ENCODE measurements at places on chromosomes 12 and 14. TPM values are rescaled to one million over a fixed set of nuclear protein-coding genes. Genes with fewer than 3 reads are reported as not detected.

P2RX7 gene
- 14.8 TPM for total RNA-seq

AMDHD1 gene
- total RNA-seq, result 3.7 TPM

TSPAN11 gene
- total RNA-seq, result 0.07 TPM

LRRK2 gene
- not detected for total RNA-seq

HOXC10 gene
- not detected for total RNA-seq

PZP gene
- total RNA-seq, result not detected

LRFN5 gene
- not detected for total RNA-seq

CACNB3 gene
- total RNA-seq, result 16.5 TPM

STYK1 gene
- total RNA-seq, result 1.6 TPM

- no peak overlapping the region for H3K4me3 ChIP-seq
- H3K4me1 ChIP-seq, result no peaks in the 10 kb centered on the region
- no peak overlapping the region for H3K27ac ChIP-seq
- no peaks in the 10 kb centered on the region for H3K36me3 ChIP-seq
- H3K27me3 ChIP-seq, result no peaks in the 10 kb centered on the region
Measured at GRCh38 chr12:3564411-3564810, 73.4 kb downstream of the PRMT8 start.

GRCh38 chr12:7695566-7696197 is at the start of gene GDF3:
GDF3 (minus strand) TSS chr12:7695775; CDS start chr12:7695728, 47 bp downstream.
- no peaks in the 10 kb centered on the region for H3K4me1 ChIP-seq
- no peak within 1 kb of the TSS for H3K27ac ChIP-seq
- H3K27me3 ChIP-seq, result peaks cover 17% of the 10 kb centered on the region
- H3K4me3 ChIP-seq, result peak within 1 kb of the TSS; percentile 30
- no peaks in the 10 kb centered on the region for H3K36me3 ChIP-seq

GRCh38 chr12:109346920-109347319 is 780 bp upstream of the MYO1H start:
- no peaks in the 10 kb centered on the region for H3K36me3 ChIP-seq
- peak; percentile 23 for DNase-seq
- H3K27ac ChIP-seq, result no peak overlapping the region
- H3K4me3 ChIP-seq, result no peak overlapping the region
- peaks cover 14% of the 10 kb centered on the region for H3K27me3 ChIP-seq

GRCh38 chr14:93331002-93331727 is 1.7 kb downstream of the BTBD7 start:
- H3K27ac ChIP-seq, result peak overlapping the region; percentile 70
- no peaks in the 10 kb centered on the region for H3K27me3 ChIP-seq
- peaks cover 41% of the 10 kb centered on the region for H3K4me1 ChIP-seq
- H3K36me3 ChIP-seq, result peaks cover 2% of the 10 kb centered on the region
- peak overlapping the region; percentile 91 for H3K4me3 ChIP-seq
- no peak for DNase-seq

DNA sequence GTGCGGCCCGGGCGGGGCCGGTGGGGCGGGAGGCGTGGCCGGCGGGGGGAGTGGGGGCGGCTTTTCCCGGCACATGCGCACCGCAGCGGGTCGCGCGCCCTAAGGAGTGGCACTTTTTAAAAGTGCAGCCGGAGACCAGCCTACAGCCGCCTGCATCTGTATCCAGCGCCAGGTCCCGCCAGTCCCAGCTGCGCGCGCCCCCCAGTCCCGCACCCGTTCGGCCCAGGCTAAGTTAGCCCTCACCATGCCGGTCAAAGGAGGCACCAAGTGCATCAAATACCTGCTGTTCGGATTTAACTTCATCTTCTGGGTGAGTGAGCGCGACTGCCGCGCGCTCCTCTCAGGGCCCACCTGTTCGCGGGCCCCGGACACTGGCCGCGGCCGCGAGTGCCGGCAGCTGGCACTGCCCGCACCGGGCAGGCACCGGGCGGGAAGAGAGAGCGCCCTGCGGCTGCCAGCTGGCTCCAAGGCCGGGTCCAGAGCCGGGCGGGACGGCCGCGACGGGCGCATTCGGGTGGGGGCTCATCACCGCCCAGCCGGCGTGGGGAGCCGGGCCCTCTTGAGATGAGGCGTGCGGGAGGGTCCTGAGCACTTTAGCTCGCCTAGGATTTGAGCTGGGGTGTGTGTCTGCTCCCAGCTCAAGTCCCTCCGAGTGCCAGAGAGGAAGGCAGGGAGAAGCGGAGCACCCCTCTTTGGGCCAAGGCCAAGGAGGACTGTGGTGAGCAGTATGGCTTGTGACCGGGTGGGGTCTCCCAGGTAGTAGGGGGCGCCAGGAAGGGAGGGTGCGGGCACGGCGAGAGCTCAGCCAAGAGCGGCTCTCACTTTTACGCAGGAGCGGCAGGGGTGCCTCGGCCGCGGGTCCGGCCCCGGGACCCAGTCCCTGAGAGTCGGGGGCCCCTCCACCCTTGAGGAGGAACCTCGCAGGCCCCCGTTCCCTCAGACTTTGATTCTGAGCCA is at the start of gene CD9:
TSS of gene CD9 (plus strand) at position 145 of the 957 bp plus-strand sequence. CDS start at position 245, 100 bp downstream.
- H3K27me3 ChIP-seq, result peaks cover 50% of the 10 kb centered on the region
- H3K36me3 ChIP-seq, result no peaks in the 10 kb centered on the region
- peak; percentile 46 for DNase-seq
- peaks cover 26% of the 10 kb centered on the region for H3K4me1 ChIP-seq
- H3K27ac ChIP-seq, result no peak within 1 kb of the TSS

- H3K4me3 ChIP-seq, result peak overlapping the region; percentile 59
- peak overlapping the region; percentile 51 for H3K27ac ChIP-seq
- DNase-seq, result no peak
- peaks cover 7% of the 10 kb centered on the region for H3K36me3 ChIP-seq
Measured at GRCh38 chr14:105023791-105024480, 3.1 kb upstream of the CDCA4 start.

- peaks cover 28% of the 10 kb centered on the region for H3K4me1 ChIP-seq
- DNase-seq, result no peak
- H3K27ac ChIP-seq, result peak overlapping the region; percentile 8
- H3K4me3 ChIP-seq, result peak overlapping the region; percentile 46
- H3K27me3 ChIP-seq, result no peaks in the 10 kb centered on the region
Measured at GRCh38 chr14:55813630-55814029, 233.6 kb downstream of the KTN1 start.

GRCh38 chr14:64410084-64410774 is 22.1 kb downstream of the MTHFD1 start:
- no peak overlapping the region for H3K4me3 ChIP-seq
- H3K27ac ChIP-seq, result peak overlapping the region; percentile 44
- H3K36me3 ChIP-seq, result peaks cover 30% of the 10 kb centered on the region
- H3K27me3 ChIP-seq, result no peaks in the 10 kb centered on the region
- peaks cover 28% of the 10 kb centered on the region for H3K4me1 ChIP-seq
- no peak for DNase-seq

- no peak overlapping the region for H3K4me3 ChIP-seq
- DNase-seq, result peak; percentile 51
- H3K36me3 ChIP-seq, result no peaks in the 10 kb centered on the region
- peaks cover 8% of the 10 kb centered on the region for H3K27me3 ChIP-seq
Measured at GRCh38 chr12:132282950-132283771, 46.2 kb downstream of the GALNT9 start.

DNA sequence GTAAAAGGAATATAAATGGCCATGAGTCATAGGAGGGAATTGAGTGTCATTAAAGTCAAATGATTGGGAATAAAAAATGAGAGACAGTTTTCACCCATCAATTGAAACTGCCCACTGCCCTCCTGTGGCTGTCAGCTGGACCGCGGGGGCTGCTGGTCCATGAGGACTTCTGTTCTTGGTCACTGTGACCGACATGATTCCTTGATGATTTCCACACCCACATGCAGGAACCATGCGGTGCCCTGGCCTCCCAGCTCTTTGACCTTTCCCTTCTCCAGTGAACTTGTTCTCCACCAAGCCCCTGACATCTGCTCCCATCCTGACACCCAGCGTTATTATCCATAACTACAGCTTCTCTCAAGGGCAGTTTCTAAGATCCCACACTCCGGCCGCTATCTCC is 48.4 kb downstream of the C12orf75 start:
- no peaks in the 10 kb centered on the region for H3K36me3 ChIP-seq
- no peak for DNase-seq
- no peaks in the 10 kb centered on the region for H3K4me1 ChIP-seq
- no peaks in the 10 kb centered on the region for H3K27me3 ChIP-seq

- peaks cover 13% of the 10 kb centered on the region for H3K27me3 ChIP-seq
- peak; percentile 20 for DNase-seq
- peaks cover 16% of the 10 kb centered on the region for H3K4me1 ChIP-seq
- no peak overlapping the region for H3K27ac ChIP-seq
Measured at GRCh38 chr12:27434673-27435565, 11.6 kb upstream of the SMCO2 start.

- H3K36me3 ChIP-seq, result peaks cover 1% of the 10 kb centered on the region
- H3K4me3 ChIP-seq, result no peak overlapping the region
- no peaks in the 10 kb centered on the region for H3K27me3 ChIP-seq
- DNase-seq, result no peak
- no peaks in the 10 kb centered on the region for H3K4me1 ChIP-seq
- H3K27ac ChIP-seq, result no peak overlapping the region
Measured at GRCh38 chr12:110176745-110177144, 52.6 kb downstream of the IFT81 start.

GRCh38 chr14:67636361-67636919 is 16.7 kb downstream of the ARG2 start:
- peaks cover 9% of the 10 kb centered on the region for H3K4me1 ChIP-seq
- H3K4me3 ChIP-seq, result no peak overlapping the region
- DNase-seq, result peak; percentile 6

- H3K4me1 ChIP-seq, result no peaks in the 10 kb centered on the region
- no peaks in the 10 kb centered on the region for H3K36me3 ChIP-seq
- H3K27ac ChIP-seq, result no peak overlapping the region
- no peak overlapping the region for H3K4me3 ChIP-seq
- no peak for DNase-seq
Measured at GRCh38 chr14:31968956-31969698, 108.0 kb upstream of the ARHGAP5 start.

DNA sequence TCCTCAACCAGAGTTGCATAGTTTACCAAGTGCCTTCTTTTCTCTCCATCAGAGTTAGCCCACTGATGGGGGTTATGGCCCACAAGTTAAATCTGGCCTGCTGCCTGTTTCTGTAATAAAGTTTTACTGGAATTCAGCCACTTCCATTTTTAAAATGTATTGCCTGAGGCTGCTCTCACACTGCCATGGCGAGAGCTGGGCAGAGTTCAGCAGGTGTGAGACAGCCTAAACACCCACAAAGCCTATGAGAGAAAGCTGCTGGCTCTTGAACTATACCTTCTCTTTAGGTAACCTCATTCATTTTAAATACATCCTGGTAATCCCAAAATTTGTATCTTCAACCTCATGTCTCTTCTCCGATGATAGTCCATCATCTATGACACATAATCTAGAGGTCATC is 86.1 kb downstream of the BCL2L14 start:
- H3K27ac ChIP-seq, result no peak overlapping the region
- H3K4me1 ChIP-seq, result no peaks in the 10 kb centered on the region
- no peaks in the 10 kb centered on the region for H3K36me3 ChIP-seq
- H3K4me3 ChIP-seq, result no peak overlapping the region
- no peaks in the 10 kb centered on the region for H3K27me3 ChIP-seq
- DNase-seq, result no peak

DNA sequence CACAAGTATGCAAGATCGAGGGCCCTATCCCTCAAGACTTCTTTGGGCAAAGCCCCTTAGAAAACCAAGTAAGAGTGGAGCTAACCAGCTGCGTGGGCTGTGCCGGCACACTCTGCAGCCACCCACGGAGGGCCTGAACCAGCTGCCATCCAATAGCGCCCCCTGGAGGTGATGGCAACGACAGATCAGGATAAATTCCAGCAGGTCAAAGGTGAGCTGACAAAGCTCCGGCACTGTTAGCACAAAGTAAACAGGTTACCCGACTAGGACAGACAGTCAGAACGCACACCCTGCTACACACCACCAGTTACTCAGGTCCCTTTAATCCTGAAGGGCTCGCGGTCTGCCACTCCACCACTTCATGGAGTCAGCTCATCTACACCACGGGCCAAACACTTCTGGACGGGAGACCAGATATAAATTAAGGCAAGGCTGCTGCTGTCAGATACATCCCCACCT is 4.9 kb downstream of the ZBTB39 start:
- H3K4me3 ChIP-seq, result no peak overlapping the region
- peaks cover 5% of the 10 kb centered on the region for H3K36me3 ChIP-seq
- peak; percentile 86 for DNase-seq

- peaks cover 15% of the 10 kb centered on the region for H3K27me3 ChIP-seq
- no peaks in the 10 kb centered on the region for H3K4me1 ChIP-seq
- no peaks in the 10 kb centered on the region for H3K36me3 ChIP-seq
- no peak for DNase-seq
- H3K27ac ChIP-seq, result no peak overlapping the region
Measured at GRCh38 chr14:103861413-103862392, 14.3 kb upstream of the PPP1R13B start.

DNA sequence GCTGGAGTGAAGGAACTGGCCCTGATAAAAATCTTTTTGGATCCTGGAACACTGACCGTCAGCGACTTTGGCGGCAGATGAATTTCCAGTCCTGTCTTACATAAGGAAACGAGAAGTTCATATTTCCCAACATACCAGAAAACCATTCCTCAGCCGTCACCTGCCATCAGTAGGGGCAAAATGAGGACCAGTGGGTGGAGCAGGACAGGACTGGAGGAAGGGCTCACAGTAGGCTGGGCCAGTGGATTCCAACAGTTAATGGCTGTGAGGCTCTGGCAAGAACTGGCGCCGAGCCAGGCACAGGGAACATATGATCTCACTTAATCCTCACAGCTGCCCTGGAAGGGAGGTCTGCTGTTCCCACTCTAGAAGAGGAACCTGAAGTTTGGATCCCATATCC is 67.2 kb upstream of the FAM181A start:
- no peak for DNase-seq
- H3K36me3 ChIP-seq, result no peaks in the 10 kb centered on the region
- no peaks in the 10 kb centered on the region for H3K4me1 ChIP-seq
- H3K27me3 ChIP-seq, result peaks cover 12% of the 10 kb centered on the region

GRCh38 chr12:131239384-131240094 is 285.8 kb downstream of the ADGRD1 start:
- peak overlapping the region; percentile 7 for H3K4me3 ChIP-seq
- no peaks in the 10 kb centered on the region for H3K27me3 ChIP-seq
- H3K4me1 ChIP-seq, result peaks cover 16% of the 10 kb centered on the region
- H3K27ac ChIP-seq, result no peak overlapping the region
- H3K36me3 ChIP-seq, result peaks cover 3% of the 10 kb centered on the region

DNA sequence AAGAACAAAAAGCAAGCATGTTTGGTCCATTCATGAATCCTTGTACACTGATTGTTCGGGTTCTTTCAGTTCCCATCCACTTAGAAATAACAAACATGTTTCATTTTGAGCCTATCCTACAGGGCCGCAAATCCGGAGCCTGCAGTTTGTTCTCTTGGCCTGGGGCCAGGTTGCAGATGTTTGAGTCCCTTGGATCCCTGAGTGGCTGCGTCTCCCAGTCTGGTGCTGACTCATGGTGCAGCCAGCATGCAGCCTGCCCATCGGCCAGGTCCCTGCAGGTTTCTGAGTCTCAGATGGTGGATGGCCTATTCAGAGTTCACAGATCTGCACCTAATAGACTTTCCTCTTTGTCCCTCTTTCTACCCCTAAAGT is 1.9 kb upstream of the DYNC1H1 start:
- no peak for DNase-seq
- H3K36me3 ChIP-seq, result peaks cover 1% of the 10 kb centered on the region
- no peaks in the 10 kb centered on the region for H3K27me3 ChIP-seq
